ENCODE measurements at places on chromosomes 6 and 20.

- no peak for DNase-seq
Measured at GRCh38 chr6:18161431-18161830, 6.2 kb downstream of the KDM1B start.

- no peak for DNase-seq
Measured at GRCh38 chr6:46893648-46894047, 28.1 kb downstream of the ADGRF5 start.

DNA sequence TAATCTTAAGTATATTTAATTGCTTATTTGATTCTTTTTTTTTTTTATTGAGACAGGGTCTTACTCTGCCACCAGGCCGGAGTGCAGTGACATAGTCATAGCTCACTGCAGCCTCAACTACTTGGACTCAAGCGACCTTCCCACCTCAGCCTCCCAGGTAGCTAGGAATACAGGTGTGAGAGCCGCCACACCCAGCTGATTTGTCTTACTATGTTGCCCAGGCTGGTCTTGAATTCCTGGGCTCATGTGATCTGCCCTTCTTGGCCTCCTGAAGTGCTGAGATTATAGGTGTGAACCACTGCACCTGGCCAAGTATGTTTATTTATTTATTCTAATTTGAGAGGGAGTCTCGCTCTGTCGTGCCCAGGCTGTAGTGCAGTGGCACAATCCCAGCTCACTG is 38.2 kb downstream of the PTPN1 start:
- DNase-seq: no peak

GRCh38 chr6:114445846-114446245 is 103.0 kb upstream of the HS3ST5 start:
- no peak for DNase-seq

DNA sequence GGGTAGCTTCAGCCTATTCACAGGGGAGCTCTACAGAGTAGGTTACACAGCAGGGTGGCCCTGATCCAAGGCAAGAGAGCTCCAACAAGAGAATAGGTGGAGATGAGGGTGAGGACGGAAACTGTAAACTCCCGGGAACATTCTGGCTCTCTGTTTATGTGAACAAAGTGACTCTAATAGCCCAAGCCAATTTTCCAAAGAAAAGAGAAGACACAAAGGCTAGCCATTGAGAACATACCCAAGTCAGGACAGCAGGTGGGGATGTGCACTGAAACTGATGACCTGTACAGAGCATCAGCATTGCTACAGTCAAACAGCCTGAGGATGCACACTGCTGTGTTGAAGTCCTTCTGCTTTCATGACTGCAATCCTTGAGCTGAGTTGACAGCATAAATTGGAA is 136.0 kb upstream of the TOP1 start:
- no peak for DNase-seq

GRCh38 chr6:69217343-69217742 is 579.5 kb downstream of the LMBRD1 start:
- DNase-seq: no peak

- no peak for DNase-seq
Measured at GRCh38 chr6:103122766-103123601, 1729.5 kb downstream of the GRIK2 start.

- DNase-seq: no peak
Measured at GRCh38 chr6:52299653-52300052, 15.1 kb upstream of the MCM3 start.

- DNase-seq: no peak
Measured at GRCh38 chr6:140538926-140539325, 1164.5 kb upstream of the CITED2 start.

DNA sequence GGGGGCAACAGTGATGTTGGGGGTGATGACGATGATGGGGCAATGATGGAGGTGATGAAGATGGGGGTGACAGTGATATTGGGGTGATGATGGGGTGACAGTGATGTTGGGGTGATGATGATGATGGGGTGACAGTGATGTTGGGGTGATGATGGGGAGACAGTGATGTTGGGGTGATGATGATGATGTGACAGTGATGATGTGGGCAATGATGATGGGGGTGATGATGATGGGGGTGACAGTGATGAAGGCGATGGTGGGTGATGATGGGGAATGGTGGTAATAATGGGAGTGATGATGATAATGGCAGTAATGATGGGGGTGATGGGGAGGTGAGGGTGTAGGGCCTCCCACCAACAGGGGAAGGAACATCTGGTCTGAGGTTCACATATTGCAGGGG is 150.6 kb downstream of the ERMARD start:
- no peak for DNase-seq

DNA sequence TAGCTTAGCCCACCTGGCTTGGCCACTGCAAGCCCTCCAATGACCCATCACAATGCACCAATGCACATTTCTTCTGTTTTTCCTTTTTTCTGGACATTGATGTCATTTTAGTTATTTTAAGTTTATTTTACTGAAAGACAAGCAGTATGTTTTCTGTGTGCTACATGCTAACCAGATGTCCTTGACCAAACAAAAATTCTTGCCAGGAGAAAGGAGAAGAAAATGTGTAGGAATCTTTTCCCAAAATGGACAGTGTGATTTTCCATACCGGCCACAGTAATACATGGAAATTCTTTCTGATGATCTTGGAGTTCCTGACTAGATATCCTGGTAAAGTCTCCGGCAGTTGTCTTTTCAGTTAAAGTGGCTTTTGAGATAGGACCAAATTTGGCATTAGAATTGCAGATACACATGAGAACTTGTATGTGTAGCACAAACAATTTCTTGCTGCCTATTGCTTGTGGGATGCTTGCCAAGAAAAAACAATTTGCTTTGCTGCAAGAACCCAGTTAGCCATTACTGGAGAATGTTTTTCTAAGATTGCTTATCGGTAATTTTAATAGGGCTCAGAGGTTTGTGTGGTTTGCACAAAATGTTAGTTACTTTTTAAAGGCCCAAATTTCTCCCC is 696.5 kb upstream of the CITED2 start:
- no peak for DNase-seq

DNA sequence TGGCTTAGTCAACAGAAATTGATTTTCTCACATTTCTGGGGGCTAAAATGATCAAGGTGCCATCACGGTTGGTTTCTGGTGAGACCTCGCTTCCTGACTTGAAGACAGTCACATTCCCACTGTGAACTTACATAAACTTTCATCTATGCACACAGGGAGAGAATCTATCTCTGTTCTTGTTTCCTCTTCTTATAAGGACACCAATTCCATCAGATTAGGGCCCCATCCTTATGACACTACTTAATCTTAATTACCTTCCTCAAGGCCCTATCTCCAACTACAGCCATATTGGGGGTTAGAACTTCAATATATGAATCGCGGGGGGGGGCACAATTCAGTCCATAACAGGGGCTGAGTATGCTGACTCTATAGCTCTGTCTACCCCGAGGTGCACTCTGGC is 10.6 kb upstream of the SCGN start:
- DNase-seq: no peak

GRCh38 chr6:33790379-33790778 is 1.4 kb upstream of the LEMD2 start:
- no peak for DNase-seq

GRCh38 chr6:89434954-89435353 is 2.0 kb downstream of the ANKRD6 start:
- DNase-seq: no peak

GRCh38 chr6:46915380-46915779 is 6.4 kb downstream of the ADGRF5 start:
- no peak for DNase-seq

- DNase-seq: no peak
Measured at GRCh38 chr20:63247671-63248228, 6.5 kb downstream of the NKAIN4 start.

GRCh38 chr6:148364056-148364824 is 21.6 kb downstream of the SASH1 start:
- DNase-seq: no peak

DNA sequence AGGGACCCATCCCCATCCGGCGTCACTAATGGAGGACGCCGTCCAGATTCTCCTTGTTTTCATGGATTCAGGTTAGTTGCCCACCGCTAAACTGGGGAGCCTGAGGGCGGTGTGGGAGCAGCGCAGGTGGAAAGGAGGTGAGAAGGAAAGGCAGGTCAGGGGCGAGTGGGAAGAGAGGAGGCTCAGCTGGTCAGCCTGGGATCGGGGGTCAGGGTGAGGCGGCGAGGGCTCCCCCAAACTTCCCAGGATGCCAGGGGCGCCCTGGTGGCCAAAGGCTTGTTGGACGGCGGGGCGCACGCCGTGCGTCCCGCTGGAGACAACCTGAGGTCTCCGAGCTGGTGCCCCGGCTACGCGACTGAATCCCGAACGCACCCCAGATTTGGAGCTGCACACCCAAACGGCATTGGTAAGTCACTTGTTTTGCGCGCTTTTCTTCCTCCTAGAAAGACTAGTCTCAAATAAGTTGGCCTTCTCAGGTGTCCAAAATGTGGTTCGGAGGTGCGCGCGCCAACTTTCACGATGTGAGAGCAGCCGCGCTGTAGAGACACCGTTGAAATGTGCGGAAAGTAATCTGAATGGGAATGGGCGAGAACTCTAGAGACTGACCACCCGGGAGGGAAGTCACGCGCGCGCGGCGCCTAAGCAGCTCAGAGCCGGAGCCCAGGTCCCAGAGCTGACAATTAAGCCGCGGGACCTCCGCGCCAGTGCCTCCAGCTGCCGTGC is 9.7 kb downstream of the GNAS-AS1 start:
- no peak for DNase-seq

DNA sequence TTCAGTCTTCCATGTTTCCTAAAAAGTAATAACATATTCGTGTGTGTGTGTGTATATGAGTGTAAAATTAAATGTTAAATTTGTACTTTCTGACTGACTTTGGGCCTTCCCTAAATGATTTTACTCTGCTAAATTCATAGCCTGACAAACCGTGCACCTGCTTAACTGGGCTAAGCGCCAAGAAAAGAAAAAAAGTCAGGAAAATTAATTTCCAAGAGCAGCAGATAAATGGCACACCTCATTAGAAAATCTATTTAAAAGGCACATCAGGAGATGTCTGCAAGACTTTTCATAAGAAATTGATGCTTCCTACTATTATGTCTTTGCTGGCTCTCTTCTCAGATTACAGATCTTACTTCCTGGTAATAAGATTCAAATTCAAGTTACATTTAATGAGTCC is 72.4 kb downstream of the TRDN start:
- DNase-seq: no peak

GRCh38 chr6:105214668-105215067 is 34.9 kb upstream of the POPDC3 start:
- no peak for DNase-seq
